Ovary (tissue), 10 donors: ENCODE measurements at places on chromosomes 13 and 19. TPM values are rescaled to one million over a fixed set of nuclear protein-coding genes. Genes with fewer than 3 reads are reported as not detected.

GJB6 gene
- polyA plus RNA-seq, result not detected

WTIP gene
- polyA plus RNA-seq, result 23.2 TPM

CYP2A7 gene
- 0.37 TPM for polyA plus RNA-seq

GPC6 gene
- 22.0 TPM for polyA plus RNA-seq

ZNF560 gene
- polyA plus RNA-seq, result 0.07 TPM

ZNF428 gene
- polyA plus RNA-seq, result 59.0 TPM

CGB1 gene
- not detected for polyA plus RNA-seq

KLK7 gene
- not detected for polyA plus RNA-seq

RAB8A gene
- polyA plus RNA-seq, result 23.8 TPM

DZIP1 gene
- polyA plus RNA-seq, result 25.4 TPM

DHX34 gene
- 13.9 TPM for polyA plus RNA-seq

TUBA3C gene
- polyA plus RNA-seq, result not detected

ZNF729 gene
- polyA plus RNA-seq, result 0.02 TPM

FPR3 gene
- 1.9 TPM for polyA plus RNA-seq

TRPM4 gene
- 5.1 TPM for polyA plus RNA-seq

APLP1 gene
- 3.0 TPM for polyA plus RNA-seq

CGB3 gene
- polyA plus RNA-seq, result not detected

ZNF578 gene
- polyA plus RNA-seq, result 1.8 TPM

SLC1A5 gene
- polyA plus RNA-seq, result 26.8 TPM

BIVM gene
- polyA plus RNA-seq, result 10.8 TPM

LEUTX gene
- polyA plus RNA-seq, result not detected

AXL gene
- polyA plus RNA-seq, result 18.1 TPM

VMAC gene
- polyA plus RNA-seq, result 6.4 TPM

ABCC4 gene
- polyA plus RNA-seq, result 10.6 TPM

RGS9BP gene
- polyA plus RNA-seq, result 0.15 TPM

ZNF442 gene
- polyA plus RNA-seq, result 4.3 TPM

TPTE2 gene
- 0.18 TPM for polyA plus RNA-seq

CEACAM3 gene
- not detected for polyA plus RNA-seq

SLC5A5 gene
- polyA plus RNA-seq, result not detected

CYP2B6 gene
- polyA plus RNA-seq, result not detected

IL4I1 gene
- 0.43 TPM for polyA plus RNA-seq

OVOL3 gene
- polyA plus RNA-seq, result not detected

SPIB gene
- polyA plus RNA-seq, result not detected

FUZ gene
- 36.9 TPM for polyA plus RNA-seq

HCST gene
- polyA plus RNA-seq, result 8.5 TPM

RB1 gene
- 11.4 TPM for polyA plus RNA-seq

PIH1D1 gene
- polyA plus RNA-seq, result 28.6 TPM

ZNF440 gene
- 5.0 TPM for polyA plus RNA-seq

DCLK1 gene
- polyA plus RNA-seq, result 3.3 TPM

BRCA2 gene
- 0.53 TPM for polyA plus RNA-seq

C1QTNF9B gene
- 0.52 TPM for polyA plus RNA-seq

ZNF253 gene
- 16.8 TPM for polyA plus RNA-seq

TEX101 gene
- polyA plus RNA-seq, result not detected

PSG11 gene
- not detected for polyA plus RNA-seq

GTPBP3 gene
- 11.6 TPM for polyA plus RNA-seq

ZNF541 gene
- polyA plus RNA-seq, result 0.97 TPM

FGF22 gene
- polyA plus RNA-seq, result 4.2 TPM

IGFL1 gene
- polyA plus RNA-seq, result not detected

MADCAM1 gene
- 0.42 TPM for polyA plus RNA-seq

CDX2 gene
- 0.02 TPM for polyA plus RNA-seq
